ENCODE measurements at places on chromosomes 1 and 21. TPM values are rescaled to one million over a fixed set of nuclear protein-coding genes. Genes with fewer than 3 reads are reported as not detected.

Gene FLG2
- not detected for total RNA-seq

Gene LCE2C
- total RNA-seq: not detected

Gene FCRL6
- total RNA-seq: not detected

Gene GADD45A
- total RNA-seq: 80.2 TPM

Gene C1orf141
- not detected for total RNA-seq

Gene ZNF683
- total RNA-seq: not detected

Gene KCNE1
- total RNA-seq: 0.30 TPM

Gene EDARADD
- not detected for total RNA-seq

Gene LYPD8
- not detected for total RNA-seq

Gene C1orf115
- 0.30 TPM for total RNA-seq
